ENCODE measurements at places on chromosomes 2 and 18.

- no peak for DNase-seq
Observed at GRCh38 chr2:96684883-96685576, 42.5 kb downstream of the FER1L5 start.

GRCh38 chr2:74779587-74780135 lies 54.3 kb upstream of the HK2 start:
- no peak for DNase-seq

- DNase-seq, result no peak
Observed at GRCh38 chr2:9699139-9700108, 68.6 kb upstream of the YWHAQ start.

- no peak for DNase-seq
Observed at GRCh38 chr18:55189972-55190371, 230.7 kb upstream of the CCDC68 start.

GRCh38 chr2:172072706-172073105 lies 12.6 kb upstream of the DLX1 start:
- no peak for DNase-seq

DNA sequence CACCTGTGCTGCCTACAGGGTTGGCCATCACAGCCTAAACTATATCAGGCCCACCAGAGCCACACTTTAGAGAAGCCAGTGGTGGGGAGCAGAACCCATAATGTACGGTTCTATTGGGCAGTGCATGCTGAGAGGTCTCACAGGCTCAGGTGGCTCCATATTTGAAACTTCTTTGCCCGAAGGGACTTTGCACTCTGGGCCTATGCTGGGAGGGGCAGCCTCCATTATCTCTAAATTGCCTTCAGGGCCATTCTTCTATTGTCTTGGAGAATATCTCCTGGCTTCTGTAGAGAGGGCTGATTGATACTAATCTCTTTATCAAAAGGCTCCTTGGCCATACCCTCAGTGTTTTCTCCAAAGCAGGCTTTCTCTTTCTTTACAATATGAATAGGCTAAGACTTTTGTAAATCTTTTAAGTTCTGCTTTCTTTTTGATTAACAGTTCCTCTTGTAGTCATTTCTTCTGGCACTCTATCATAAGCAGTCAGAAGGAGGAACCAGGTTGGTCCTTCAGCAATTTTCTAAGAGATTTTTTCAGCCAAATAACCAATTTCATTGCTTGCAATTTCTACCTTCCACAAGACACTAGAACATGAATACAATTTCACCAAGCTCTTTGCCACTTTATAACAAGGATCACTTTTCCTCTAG lies 44.5 kb downstream of the RPE start:
- DNase-seq, result no peak

DNA sequence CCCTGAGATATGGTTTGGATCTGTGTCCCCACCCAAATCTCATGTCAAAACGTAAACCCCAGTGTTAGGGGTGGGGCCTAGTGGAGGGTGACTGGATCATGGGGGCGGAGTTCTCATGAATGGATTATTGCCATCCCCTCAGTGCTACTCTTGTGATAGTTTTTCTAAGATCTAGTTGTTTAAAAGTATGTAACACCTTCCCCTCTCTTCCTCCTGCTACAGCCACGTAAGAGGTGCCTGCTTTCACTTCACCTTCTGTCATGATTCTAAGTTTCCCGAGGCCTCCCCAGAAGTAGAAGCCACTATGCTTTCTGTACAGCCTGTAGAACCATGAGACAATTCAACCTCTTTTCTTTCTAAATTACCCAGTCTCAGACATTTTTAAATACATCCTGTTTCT lies 16.9 kb downstream of the PUM2 start:
- DNase-seq, result no peak

GRCh38 chr2:231940795-231941194 lies 14.6 kb upstream of the NPPC start:
- DNase-seq, result no peak

DNA sequence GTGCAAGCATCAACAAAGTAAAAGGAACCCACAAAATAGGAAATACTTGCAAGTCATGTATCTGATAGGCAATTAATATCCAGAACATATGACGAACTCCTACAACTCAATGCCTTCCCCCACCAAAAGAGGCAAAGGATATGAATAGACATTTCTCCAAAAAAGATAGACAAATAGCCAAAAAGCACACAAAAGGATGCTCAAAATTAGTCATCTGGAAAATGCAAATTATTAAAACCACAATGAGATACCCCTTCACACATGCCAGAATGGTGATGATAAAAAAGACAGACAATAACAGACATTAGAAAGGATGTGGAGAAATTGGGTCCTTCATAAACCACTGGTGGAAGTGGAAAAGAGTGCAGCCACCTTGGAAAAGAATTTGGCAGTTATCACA lies 76.4 kb downstream of the RIF1 start:
- no peak for DNase-seq

DNA sequence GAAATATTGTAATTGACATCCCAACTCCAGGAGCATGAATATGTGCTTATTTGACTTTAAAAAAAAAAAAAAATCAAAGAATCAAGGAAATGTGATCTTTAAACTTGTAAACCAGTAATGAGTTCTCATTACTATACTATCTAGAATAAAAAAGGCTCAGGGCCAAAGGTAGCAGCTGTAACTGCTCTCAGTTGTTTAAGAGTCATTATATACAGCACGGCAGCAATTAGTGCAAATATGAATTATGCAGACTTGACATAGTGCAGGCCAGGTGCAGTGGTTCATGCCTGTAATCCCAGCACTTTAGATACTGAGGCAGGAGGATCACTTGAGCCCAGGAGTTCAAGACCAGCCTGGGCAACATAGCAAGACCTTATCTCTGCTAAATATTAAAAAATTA lies 125.7 kb upstream of the TTC39C start:
- DNase-seq, result no peak

DNA sequence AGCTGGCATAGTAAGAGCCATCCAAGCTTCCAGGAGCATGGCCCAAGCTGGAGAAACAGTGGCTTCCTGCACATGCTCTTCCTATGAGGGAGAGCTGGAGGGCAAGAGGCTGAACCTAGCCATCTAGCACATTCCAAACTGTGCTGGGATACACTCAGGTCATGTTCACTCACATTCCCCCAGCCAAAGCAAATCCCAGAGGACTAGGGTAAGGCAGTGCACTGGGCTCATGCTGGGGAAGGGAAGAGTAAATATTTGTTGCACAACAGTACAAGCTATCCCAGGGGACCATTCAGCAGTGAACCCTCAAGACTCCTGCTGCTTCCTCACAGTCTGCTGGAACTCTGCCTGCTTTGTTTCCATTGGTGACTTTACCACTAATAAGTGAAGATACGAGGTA lies 20.7 kb upstream of the GYPC start:
- no peak for DNase-seq

DNA sequence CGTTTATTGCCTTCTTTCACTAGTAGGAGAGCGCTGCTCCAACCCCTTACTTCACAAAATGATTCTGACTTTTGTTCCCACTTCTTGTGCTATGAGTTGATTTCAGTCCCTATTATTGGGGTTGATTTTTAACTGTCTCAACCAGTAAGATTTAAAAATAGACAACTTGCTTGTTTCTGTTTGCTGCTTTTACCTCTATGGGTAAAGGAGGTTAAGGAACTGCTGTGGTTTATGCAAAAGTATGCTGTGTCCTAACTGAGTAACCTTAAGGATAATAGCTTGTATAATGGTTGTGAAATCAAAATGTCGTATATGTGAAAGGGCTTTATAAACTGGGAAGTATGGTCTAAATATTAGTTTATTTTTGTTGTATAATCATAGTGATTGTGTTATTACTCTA lies 22.6 kb downstream of the ALMS1 start:
- DNase-seq, result no peak

- DNase-seq, result no peak
Observed at GRCh38 chr2:163659224-163659623, 76.6 kb downstream of the FIGN start.

DNA sequence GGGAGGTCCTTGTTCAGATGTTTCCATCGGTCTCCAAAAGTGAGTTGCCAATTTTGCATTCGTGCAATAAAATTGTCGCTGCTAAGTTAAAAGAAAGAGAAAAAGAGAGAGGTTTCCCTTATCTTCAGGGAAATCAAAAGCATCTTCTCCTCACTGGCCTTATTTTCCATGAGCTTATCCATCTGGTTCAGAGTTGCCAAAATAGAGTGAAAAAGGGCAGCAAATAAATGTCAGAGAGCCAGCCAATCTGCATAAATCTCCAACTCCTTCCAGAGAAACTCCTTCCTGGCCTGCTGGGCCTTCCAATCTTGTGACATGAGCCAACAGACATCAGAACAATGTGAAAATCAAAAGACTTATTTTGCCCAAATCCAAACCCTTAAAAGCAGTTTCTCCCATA lies 28.4 kb downstream of the PAX3 start:
- no peak for DNase-seq

- no peak for DNase-seq
Observed at GRCh38 chr2:42050703-42051542, 3.1 kb downstream of the PKDCC start.

GRCh38 chr2:72089537-72089936 lies 58.1 kb downstream of the CYP26B1 start:
- DNase-seq, result no peak

- DNase-seq, result no peak
Observed at GRCh38 chr2:145012806-145013205, 492.9 kb upstream of the ZEB2 start.

- DNase-seq, result no peak
Observed at GRCh38 chr18:68667121-68667520, 47.8 kb downstream of the TMX3 start.

DNA sequence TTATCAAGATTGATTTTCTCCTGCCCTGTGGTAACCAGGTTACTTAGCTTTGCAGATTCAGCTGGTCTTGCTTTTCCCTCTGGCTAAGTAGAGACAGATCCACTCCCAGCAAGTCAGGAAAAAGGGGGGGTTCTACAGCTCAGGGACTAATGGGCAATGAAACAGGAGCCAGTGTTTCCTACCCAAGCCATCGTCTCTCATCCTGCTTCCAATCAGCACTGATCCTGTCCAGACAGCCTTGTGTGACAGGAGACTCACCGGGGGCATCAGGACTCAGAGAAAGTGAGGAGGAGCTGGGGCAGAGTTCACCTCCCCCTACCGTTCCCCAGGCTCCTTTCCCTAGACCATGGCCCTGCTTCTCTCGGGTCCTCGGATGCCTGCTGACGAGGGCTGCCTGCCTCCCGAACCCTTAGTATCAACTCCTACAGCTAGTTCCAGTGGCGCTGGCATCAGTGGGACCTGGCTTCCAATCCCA lies 307.6 kb downstream of the ALK start:
- DNase-seq, result no peak

DNA sequence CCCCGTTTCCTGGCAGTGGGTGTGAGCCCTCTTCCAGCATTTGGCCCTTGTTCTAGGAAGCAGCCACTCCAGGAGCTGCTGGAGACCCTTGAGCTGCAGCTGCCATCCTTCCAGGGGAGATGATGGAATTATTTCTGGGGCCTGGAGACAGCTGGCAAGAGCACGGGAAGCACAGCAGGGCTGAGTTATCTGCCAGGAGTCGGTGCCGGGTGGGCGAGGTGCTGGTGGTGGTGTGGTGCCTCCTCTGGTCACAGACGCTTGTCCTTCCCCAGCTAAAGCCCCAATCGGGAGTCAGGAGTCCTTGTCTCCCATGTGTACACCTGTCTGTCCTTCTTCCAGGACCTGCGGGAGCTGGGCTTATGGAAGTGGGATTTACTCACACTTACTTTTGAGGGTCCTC lies 36.0 kb downstream of the DPYSL5 start:
- DNase-seq, result no peak

DNA sequence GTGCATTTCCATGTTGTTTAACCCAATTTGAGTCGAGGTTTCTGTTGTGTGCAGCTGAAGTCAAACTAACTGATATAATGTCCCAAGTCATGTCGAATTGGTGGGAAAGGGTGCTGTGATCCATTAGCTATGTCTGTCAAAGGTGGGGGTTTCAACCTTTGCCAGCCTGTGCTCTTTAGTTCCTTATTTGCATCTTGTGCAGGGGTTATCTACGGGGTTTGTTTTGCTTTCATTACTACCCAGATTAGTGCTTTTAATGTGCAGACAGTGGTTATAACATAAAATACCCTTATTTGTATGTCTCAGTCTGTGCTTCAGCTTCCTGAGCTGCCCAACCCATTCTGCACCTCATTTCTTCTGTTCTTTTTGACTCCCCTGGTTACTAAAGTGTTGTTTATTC lies 271.9 kb upstream of the CXCR4 start:
- DNase-seq, result no peak

DNA sequence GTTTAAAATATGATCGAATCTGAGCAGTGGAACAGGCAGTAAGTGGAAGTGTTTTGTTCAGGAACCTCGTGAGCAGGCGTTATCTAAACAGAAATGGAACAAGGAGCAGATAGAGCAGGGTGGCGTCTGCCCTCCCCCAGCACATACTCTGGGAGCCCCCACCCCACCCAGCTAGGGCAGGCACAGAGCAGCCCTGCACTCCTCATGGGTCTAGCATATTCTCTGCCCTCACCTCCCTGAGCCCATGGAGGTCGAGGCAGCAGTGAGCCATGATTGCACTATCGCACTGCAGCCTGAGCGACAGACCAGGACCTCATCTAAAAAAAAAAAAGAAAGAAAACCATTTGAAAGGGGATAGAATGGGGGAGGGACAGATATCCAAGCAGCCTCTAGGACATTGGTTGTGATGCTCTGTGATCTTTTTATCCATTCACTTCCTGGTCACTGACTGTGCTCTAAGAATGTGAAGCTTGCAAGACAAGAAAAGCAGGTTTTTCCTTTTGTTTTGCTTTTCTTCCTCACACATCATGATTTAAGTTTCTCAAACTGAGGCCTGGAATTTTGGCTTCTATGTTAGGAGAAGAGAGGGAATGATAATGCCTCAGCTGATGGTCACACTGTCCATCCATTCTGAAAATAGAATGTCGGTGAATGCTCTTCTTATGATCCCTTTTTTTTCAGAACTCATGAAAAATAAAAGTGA lies 3.1 kb downstream of the MLPH start:
- no peak for DNase-seq

DNA sequence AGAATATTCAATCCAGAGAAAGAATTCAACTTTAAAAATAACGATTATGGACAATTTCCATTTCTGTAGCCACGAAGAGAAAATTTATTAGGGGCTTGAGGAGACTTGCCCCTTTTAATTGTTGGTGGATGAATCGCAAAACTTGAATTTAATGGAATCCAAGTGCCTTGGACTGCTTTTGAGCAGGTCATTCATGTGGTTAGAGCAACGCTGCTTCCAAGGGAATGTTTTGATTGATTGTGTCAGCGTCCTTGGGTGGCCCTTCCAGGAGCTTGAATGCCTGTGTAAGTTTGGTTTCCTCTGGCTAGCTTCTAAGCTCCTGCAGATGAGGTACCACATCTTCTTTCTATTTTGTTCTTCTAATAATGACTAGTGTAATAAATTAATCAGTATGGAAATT lies 213.4 kb downstream of the LTBP1 start:
- DNase-seq, result no peak

DNA sequence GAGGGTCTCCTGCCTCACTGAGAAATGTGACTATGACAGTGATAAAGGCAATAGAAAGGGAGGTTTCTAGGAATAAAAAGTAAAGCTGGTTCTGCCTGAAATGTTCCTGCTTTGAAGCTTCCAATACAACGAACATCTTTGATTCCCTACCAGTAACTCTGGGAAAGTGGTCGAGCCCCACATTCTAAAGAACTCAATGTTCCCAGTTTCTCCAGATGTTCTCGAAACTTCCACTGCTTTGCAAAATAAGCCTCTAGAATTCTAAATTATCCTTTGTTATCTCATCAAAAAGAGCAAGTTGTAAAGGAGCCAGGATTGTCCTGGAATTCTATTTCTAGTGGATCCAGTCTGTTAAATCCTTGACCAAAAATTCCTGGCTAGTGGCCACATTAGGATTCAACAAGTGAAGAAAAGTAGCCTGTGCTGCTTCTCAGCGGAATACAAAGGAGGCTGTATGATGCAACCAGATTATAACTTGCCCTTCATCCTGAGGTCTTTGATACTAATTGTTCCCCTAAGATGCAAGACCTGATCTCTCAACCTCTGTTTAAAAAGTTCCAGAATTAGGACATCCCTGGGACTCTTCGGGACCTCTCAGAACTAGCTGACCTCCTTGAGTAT lies 8.4 kb downstream of the SCN7A start:
- DNase-seq, result no peak

All from glomerular endothelial cell (primary cell).